ENCODE measurements at places on chromosomes 16 and 17.

DNA sequence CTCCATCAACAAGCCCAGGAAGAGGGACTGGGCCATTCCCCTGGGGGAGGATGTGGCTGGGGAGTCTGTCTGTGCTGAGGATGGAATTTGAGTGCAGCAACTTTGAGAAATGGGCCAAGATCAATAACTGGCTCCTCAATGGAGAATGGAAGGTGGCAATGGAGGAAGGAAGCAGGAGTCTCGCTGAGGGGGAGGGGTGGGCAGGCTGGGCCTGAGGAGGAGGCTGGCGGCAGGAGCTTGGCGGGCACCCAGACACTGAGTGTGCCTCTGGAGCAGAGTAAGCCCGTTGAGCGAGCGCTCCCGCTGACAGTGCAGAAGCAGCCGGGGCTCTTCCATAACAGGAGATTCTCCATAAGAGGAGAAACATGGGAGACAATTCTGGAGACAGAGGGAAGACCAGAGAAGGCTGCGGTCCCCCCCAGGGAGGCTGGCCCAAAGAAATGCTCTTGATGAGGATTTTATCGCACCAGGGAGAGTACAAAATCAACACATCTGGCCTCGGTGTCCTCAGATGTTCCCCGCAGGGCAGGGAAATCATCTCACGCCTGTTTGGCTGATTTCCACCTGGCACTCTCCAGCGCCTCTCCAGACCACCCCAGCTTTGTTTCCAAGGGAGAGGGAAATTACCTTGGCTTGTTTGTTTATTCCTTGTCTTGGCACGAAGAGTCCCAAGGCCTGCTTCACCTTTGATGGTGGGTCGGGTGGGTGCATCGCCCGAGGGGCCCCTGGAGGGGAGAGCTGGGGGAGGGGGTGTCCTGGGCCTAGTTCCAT lies 2.8 kb upstream of the MMP15 start:
- DNase-seq: no peak

GRCh38 chr16:46900455-46901235 lies 16.5 kb downstream of the GPT2 start:
- no peak for DNase-seq

GRCh38 chr16:30185683-30186421 lies 2.5 kb downstream of the CORO1A start:
- peak; percentile 75 for DNase-seq

DNA sequence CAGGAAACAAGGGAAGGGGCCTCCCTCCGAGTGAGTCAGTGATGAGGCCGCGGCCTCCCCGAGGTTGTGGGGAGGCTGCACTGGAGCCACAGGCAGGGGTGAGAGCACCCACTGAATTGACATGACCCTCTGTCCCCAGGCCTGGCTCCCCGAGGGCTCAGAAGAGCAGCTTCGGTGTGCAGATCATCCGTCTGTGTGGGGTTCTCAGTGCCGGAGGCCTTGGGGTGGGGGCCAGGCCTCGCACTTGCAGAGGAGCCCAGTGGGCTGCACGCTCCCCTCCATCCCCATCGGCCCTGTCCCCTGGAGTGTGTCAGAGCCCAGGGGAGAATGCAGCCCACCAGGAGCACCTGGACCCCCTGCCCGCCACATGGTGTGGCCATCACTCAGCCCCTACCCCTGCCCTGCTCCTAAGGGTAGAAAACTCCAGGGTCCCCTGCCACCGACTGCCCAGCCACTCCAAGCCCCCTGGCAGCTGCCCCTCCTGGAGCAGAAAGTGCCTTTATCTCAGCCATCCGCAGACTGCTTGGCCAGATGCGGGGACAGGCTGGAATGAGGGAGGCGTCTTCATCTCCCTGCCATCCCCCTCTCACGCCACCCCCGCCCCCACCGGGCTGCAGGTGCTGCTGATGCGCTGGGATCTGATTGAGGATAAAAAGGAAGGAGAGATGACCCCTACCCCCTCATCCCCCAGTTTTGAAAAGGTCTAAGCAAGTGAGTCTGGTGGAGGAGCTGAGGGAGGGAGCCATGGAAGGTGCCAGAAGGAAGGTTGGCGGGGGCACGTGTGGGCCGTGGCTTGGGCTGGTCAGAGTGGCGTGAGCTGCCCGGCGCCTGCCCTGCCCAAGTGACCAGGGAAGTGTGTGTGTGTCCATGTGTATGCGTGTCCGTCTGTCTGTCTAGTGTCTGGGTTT lies 358.3 kb downstream of the SEC14L1 start:
- no peak for DNase-seq

DNA sequence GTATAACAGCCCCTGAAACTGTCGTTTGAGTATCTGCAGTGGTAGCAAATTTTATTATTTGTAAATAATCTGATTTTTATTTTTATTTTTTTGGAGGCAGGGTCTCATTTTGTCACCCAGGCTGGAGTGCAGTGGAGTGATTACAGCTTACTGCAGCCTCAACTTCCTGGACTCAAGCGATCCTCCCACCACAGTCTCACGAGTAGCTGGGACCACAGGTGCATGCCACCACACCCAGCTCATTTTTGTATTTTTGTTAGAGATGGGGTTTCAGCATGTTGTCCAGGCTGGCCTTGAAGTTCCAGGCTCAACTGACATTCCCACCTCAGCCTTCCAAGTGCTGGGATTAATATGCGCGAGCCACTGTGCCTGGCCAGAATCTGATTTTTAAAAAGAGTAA lies 2.8 kb downstream of the NDEL1 start:
- DNase-seq: no peak

DNA sequence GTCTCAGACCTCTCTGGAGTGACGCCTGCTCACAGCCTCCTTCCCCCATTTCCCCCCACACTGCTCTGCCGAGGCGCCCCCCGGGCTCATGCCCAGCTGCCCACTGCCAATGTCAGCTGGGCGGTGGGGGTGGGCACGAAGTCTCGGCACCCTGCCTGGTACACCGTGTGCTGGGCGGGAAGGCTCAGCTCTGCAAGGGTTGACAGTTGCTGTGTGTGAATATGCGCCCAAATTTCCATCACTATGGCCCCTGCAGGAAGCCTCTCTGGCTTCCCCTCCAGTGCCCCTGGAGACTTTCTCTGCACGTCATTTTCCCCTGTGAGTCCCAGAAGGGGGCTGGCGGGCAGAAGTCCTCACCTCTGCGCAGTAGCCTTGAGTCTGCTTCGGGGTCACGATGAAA lies 11.6 kb upstream of the CAMKK1 start:
- no peak for DNase-seq

DNA sequence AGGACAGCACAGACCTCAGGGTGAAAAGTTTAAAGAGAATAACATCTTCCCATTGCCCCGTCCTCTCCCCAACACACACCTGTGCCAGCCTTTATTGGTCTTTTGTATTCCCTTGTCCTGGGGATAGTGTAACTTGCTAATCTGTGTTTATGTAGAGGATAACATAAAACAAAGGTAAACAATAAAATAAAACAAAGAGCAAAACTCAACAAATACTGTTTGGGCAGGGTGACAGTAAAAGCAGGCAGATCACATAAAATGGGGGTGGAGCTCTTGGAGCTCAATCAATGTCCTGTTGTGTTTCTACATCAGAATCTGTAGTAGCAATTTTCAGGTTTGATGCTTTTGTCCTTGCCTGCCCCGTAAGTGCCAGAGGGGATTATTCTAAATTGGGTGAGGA lies 1939.7 kb downstream of the TP53TG3F start:
- DNase-seq: no peak

GRCh38 chr16:29831490-29831889 lies 11.2 kb downstream of the MVP start:
- DNase-seq: no peak

- no peak for DNase-seq
These were observed 93.7 kb downstream of the SDK2 start for GRCh38 chr17:73550556-73550955.

GRCh38 chr17:15392326-15392741 lies 50.9 kb upstream of the TEKT3 start:
- DNase-seq: no peak

DNA sequence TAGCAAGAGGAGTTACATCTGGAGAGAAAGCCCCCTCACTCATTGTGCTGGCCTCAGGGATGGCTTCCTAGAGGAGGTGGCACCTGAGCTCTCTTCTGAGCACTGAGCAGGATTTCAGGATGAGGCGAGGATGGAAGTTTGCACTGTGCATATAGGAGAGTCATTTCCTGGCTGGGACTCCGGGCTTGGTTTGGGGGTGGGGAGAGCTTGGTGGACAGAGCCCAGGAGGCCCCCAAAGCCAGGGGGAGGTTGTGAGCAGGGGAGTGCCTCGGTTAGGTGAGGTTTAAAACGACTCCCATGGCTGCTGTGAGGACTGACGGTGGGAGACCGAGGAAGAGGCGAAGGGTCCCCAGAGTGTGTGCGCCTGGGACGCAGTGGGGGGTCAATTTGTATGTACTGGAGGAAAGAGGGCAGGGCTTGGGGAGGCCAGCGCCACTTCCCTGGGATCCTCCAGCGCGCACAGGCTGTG lies 1.2 kb downstream of the CAMKK1 start:
- no peak for DNase-seq

- no peak for DNase-seq
These were observed 21.9 kb downstream of the TPSD1 start for GRCh38 chr16:1277617-1278282.

- no peak for DNase-seq
These were observed 35.6 kb downstream of the PEMT start for GRCh38 chr17:17555906-17556305.

- no peak for DNase-seq
These were observed 23.6 kb downstream of the CFAP20 start for GRCh38 chr16:58105631-58106030.

DNA sequence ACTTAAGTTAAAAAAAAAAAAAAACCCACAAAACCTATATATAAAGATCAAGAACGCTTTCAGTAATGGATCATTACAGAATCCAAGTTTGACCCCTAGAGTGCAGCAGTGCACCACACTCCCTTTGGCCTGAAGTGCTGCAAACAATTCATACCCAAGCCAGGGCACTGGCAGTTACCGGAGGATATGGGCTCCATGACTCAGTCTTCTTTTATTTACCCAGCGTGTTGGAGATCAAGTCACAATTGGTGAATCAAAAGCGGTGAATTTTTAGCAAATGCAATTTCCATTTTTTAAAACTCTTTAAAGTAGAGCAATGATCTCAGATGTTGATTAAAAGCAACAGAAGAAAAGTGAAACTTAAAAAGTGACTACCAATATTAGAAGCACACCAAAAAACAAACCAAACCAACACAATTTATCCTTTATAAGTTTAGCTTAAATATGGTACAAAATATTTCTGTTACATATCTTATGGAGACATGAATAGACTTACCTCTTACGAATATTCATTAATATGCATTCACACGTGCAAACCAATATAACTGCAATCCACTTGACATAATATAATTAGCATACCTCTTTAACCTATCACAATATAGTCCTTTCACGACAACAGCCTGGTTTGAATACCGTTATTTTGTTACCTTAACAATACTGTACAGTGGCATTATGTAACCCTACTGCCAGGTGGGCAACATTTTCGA lies 46.3 kb downstream of the ZNF652 start:
- DNase-seq: peak; percentile 45

DNA sequence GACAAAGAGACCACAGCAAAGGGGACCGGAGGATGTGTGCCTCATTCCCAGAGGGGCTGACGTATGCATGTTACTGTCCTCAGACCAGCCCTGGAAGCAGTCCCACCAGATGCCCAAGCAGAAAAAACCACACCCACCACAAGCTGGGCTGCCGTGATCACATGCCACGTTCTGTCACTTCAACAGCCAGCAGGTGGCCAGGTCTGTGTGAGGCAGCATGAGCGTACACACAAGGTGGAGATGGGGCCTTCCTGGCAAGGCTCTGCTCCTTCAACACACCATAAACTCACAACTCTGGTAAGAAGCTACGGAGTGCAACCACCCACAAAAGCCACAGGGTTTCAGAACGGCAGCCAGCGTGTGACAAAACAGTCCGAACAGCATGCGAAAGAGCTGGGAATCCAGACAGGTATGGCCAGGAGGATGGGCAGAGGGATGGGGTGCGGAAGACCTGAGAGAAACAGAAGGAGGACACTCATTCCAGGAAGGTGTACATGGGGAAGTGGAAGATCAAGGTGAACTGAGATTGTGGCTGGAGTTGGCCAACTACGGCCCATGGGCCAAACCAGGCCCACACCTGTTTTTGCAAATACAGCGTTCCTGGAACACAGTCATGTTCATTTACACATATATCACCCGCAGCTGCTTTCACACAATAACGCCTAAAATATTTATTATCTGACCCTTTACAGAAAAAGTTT lies 27.9 kb downstream of the MBTPS1 start:
- peak; percentile 32 for DNase-seq

- no peak for DNase-seq
These were observed 38.8 kb downstream of the HEATR6 start for GRCh38 chr17:60039847-60040442.

DNA sequence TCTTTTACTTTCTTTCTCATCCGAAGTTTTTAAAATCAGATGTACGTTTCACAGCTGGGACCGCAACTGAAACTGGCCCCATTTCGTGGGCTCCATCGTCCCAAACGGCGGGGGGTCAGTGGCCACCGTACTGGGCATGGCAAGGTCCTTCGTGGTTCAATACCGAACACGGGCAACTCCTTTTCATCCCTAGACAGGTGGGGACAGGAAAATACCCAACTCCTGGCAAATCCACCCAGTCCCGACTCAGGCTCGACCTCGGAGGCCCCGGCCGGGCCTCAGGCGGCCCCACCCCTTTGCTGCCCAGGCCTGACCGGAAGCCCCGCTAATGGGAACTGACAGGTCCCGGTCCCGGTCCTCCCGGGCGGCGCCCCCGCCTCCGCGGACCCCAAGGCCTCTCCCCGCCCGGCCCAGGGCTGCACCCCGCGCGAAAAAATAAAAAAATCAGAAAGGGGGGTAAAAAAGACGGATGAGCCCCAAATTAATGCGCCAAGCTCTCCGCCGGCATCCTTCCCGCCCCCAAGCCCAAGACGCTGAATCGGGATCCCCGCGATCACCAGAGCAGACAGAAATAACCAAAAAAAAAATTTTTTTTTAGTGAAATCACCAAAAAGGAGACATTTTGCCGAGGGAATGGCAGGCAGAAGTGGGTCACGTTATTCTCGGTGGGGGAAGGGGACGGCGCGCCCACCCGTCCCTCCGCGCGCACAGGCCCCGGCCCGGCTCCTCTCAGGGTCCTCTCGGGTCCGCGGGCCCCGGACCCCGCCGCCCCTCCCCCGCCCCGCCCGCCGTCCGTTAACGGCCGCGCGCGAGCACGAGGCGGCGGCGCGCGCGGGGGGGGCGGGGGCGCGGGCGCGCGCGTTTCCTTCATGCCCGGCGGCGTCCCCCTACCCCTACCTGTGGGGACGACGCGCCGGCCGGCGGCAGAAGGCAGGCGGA lies 562 bp downstream of the ZC3H7A start:
- no peak for DNase-seq

DNA sequence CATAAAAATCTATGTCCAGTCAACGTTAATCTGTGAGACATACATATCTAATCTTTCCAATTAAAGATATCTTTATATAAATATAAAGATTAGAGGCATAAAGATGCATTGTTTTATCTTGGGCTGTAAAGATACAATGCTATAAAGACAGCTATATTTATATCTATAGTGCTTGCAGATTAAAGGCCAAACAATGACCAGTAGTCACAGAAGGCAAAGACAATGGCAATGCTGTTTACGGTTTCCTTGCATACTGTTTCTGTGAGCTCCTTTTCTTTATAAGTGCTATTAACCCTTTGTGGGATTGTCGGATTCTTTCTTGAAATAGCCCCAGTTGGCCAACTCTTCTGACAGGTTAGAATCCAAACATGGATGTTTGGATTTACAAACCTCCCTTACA lies 85.5 kb upstream of the SALL1 start:
- no peak for DNase-seq

Data from GM12892 (cell line).